ENCODE measurements at places on chromosomes 16 and 17.

- DNase-seq: no peak
Measured at GRCh38 chr16:64251742-64252141, 870.1 kb downstream of the CDH11 start.

DNA sequence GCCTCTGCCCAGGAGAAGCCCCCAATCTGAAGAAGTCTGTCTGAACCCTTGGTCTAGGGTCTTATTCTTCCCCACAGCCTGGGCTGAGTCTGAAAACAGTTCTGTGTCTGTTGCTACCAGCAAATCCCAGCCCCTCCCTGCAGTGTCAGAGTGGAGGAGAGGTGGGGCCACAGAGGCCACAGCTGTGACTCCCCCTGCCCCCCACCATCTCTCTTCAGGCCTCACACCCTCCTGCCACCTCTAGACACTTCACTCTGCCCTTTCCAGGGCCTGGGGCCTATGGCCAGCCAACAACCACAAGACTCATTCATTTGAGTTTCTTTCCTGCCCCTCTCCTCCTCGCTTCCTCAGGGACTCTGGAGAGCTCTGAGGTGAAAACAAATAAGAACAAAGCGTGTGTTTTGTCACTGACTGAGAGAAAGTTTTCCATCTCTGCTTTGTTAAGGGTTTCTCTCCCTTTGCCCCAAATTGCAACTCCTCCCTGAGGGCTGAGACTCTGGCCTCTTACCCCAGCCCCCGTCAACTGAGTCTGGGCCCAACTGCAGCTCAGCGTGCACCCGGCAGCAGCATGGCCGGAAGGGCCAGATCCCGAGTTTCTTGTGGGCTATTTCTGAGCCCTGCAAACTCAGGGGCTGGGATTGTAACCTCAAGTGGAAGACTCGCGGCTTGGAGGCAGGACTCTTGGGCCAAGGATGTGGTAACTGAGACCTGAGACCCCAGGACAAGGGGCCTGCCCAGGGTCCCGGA, 13.2 kb downstream of the C17orf50 start:
- DNase-seq: peak; percentile 84

- no peak for DNase-seq
Measured at GRCh38 chr16:74682556-74682955, 15.9 kb upstream of the RFWD3 start.

- no peak for DNase-seq
Measured at GRCh38 chr17:63960006-63960405, 12.7 kb downstream of the SCN4A start.

DNA sequence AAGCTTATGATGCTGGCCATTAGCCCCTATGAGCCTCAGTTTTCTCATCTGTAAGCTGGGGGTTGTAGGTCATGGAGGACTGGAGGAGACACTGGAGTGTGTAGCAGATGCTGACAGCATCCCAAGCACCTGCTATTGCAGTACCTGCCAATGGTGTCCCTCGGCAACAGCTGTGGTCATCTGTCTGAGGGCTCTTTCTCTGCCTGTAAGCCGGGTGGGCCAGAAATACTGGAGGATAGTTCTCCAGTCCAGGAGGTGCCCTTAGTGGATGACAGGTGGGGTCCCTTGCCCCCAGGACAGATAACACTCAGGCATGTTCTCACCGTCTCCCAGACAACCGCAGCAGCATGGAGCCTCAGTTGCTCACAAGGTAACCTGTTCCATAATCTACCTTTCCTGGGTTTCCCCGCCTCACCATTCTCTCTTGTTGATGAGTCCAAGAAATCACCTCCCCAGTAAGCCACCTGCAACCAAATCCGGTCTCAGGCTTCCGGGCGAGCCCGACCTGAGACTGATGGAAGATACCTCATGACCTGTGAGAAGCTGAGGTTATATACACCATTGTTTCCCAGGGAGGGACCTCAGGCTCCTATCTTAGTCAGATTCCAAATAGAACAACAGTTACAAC, 23.8 kb downstream of the NLRP1 start:
- no peak for DNase-seq

GRCh38 chr17:72606656-72607055, 485.8 kb downstream of the SLC39A11 start:
- no peak for DNase-seq

GRCh38 chr16:76583466-76583865, 306.3 kb downstream of the CNTNAP4 start:
- no peak for DNase-seq

GRCh38 chr17:1169221-1169928, 10.4 kb downstream of the ABR start:
- no peak for DNase-seq

- DNase-seq: peak; percentile 65
Measured at GRCh38 chr17:64441772-64442540, 7.0 kb upstream of the MILR1 start.

GRCh38 chr17:75514299-75514918, 928 bp downstream of the CASKIN2 start:
- DNase-seq: peak; percentile 67

- DNase-seq: no peak
Measured at GRCh38 chr17:68908045-68908444, 47.1 kb downstream of the ABCA8 start.

DNA sequence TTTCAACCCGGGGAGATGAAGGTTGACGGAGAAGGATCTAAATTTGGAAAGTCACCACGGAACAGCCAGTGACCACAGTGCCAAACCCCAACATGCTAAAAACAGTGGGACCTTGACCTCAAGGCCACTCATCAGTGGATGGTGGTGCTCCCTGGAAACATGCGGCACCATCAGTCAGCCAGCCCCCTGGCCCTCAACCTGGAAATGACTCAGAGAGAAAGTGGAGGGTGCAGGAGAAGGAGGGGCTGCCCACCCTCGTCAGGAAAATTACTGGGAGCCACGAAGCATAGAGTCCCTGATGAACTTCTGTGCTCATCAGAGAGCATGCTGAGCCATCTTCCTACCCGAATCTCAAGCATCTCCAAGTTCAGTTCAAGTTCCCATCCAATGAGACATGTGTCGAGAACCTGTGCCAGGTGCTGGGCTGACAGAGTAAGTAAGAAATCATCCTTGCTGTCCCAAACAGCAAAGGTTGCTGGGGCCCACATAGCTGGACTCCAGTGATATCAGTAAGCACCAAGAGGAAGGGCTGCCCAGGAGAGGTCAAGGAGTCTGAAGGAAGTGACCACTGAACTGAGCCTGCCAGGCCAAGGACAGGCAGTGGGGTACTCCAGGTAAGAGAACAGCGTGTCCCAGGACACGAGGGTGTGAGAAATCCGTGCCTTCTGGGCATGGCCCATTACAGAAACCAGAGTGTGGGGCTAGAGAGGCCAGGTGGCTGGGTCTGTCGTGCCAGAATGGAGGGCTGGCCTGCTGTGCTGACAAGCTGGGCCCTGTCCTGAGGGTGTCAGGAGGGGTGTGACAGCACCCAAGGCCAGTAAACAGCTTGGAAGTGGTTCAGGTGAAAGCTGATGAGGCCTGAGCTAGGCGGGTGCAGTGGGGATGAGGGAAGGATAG, 5.2 kb downstream of the PECAM1 start:
- no peak for DNase-seq

DNA sequence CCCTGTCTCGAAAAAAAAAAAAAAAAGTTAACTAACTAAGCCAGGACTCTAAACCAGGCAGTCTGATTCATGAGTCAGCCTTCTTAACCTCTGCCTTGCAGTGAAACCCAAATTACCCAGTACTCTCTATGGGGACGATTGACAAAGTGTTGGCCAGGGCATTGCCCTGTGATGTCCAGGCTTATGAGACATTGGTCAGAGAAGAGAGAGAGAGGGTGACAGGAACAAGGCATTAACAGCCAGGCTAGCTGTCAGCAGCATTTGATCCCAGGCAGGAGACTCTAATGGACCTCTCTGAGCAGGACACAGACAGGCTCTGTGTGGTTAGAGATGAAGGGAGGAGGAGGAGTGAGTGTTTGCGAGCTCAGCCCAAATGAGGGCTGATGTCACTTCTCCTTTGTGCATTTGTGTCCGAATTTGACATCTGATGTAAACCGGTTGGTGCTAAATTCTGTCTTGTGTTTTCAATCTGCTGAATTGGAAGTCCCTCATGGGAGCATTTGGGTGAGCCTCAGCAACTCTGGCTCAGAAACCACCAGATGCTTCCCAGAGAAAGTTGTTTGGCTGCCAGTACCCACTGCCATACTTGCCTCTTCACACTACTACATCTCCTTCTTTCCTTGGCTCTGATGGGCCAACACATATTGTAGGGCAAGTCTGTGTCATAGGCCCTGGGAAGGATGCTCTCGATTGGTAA, 4.3 kb upstream of the MYL4 start:
- no peak for DNase-seq
